ENCODE measurements at places on chromosomes 16 and 17.

- DNase-seq = no peak
Measured at GRCh38 chr17:66444031-66444430, 141.6 kb downstream of the PRKCA start.

DNA sequence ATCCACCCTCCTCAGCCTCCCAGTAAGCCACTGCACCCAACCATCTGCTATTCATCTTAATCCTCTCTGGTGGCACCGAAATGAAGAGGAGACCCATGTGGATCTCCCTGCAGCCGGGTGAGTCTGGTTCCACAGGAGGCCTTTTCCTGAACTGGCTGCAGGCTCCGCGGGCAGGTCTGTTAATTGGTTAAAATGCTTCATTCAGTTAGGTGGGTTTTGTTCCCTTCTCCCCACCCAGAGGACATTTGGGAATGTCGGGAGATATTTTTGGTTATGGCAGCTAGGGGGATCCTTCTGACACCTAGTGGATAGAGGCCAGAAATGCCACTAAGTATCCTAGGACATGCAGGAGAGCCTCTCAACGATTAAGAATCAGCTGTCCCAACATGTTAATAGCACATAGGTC is 16.7 kb downstream of the C16orf54 start:
- peak; percentile 70 for DNase-seq

DNA sequence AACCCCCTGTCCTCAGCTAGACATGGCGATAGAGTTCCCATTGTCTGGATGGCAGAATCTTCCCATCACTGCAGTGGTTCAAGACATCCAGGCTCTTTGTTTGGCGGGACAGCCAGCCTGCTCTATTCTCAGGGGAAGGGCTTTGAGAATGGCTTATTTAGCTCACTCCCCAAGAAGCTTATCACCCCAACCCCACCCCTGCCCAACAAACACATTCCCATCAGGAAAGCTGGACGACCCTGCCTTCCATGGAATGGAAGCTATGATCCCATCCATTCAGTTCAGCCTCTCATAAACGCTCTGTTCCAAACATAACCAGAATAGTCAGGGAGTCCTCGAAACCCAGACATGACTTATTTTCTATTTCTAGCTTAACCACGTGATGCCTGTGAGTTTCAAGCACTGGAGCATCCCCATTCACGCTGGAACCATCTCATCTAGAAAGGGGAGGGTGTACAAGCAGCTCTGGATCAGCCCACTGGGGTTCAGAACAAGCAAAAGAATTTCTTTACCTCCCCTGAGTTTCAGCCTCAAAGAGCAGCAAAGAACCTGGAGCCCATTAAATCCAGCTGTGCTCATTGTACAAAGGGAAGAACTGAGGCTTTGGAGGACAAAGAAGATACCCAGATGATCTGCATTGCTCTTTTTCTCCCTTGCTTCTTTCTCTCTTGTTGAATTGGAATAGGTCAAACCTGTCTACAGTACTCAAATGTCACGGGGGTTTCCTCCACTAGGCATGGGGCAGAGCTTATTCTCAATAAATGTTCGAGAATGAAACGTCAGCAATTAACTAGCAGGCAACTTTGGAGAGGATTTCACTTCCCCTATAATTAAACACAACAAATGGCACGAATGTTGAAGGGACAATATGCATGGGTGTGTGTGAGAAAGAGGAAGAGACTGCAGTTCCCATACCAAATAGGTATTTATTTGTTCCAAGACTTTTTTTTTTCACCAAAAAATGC is 93.1 kb downstream of the XYLT1 start:
- DNase-seq = no peak

DNA sequence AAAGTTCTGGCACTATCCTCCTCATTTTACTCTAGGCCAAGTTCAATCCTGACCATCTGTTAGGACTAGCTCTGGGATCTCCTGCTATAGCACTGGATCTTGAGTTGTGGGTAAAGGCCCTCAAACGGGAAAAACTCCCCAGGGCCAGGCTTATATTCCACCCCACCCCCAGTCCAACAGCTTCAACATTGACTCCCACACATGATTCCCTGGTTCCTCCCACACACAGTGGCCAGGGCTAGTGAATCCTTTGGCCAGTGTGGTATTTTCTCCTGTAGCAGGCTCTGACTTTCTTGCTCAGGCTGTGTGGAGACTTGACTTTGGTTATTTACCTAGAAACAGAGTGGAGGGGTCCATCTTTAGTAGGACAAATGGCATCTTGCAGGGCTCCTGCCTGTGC is 10.3 kb upstream of the AKAP10 start:
- DNase-seq = no peak

- DNase-seq = peak; percentile 19
Measured at GRCh38 chr17:64217249-64217691, 45.8 kb downstream of the TEX2 start.

GRCh38 chr16:82044585-82044911 is 9.5 kb downstream of the HSD17B2 start:
- no peak for DNase-seq

GRCh38 chr17:28334666-28335200 is 539 bp downstream of the IFT20 start:
- DNase-seq = no peak

GRCh38 chr17:35407531-35407930 is 24.8 kb downstream of the SLFN12 start:
- no peak for DNase-seq

DNA sequence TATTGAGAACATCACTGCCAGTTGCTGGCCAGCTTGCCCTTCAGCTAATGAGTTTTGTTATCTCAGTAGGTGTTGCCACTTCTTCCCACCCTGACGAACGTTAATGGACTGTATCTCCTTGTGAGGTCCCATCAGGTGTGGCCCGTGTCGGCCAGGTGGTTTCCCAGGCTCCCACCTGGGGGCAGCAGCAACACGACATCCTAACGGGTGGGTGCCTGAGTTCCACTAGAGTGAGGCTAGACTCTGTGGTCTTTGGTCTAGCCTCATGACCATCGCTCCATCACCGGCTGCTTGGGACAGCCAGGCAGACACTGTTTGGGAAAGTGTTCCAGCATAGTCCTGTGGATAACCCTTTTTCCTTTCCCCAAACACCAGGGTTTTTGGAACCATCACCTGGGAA is 45.6 kb upstream of the LCMT1 start:
- DNase-seq = no peak

DNA sequence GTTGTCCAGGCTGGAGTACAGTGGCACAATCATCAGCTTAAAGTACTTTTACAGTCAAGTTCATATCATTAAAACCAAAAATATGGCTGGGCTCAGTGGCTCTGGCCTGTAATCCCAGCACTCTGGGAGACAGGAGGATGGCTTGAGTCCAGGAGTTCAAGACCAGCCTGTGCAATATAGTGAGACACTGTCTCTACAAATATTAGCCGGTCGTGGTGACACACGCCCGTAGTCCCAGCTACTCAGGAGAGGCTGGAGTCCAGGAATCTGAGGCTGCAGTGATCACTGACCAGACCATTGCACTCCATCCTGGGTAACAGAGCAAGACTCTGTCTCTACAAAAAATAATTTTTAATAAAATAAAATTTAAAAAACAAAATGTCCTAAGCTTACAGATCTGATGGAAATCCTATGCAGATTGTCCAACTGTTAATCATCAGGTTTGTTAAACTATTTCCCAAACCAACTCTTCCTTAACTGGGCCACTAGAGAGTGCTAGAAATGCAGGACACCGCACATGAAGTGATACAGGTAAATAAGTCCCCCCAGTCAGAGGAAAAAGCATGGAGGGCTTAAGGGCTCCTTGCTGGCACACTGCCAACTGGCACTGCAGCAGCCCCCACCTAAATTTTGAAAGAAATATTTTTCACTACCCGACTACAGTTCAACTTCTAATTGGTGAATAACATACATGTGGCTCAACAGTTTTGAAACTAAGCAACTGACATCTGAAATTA is 2.8 kb downstream of the USP22 start:
- DNase-seq = peak; percentile 77

GRCh38 chr17:63533433-63534077 is 10.4 kb downstream of the KCNH6 start:
- no peak for DNase-seq

DNA sequence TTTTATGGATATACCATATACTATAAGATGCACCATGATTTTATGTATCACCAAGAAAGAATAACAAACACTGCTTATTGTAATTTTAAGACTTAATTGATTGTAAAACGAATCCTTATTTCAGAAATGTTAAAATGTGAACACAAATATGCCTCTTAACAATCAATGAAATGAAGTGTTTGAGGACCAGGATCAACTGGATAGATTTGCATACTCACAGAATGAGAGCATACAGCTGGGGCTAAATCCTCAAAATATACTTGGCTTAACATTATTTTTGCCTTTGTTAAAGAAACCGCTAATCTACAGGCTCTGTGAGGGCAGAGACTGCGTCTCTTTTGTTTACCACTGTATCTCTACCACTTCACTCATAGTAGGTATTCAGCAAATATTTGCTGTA is 93.6 kb downstream of the SPACA3 start:
- DNase-seq = no peak

DNA sequence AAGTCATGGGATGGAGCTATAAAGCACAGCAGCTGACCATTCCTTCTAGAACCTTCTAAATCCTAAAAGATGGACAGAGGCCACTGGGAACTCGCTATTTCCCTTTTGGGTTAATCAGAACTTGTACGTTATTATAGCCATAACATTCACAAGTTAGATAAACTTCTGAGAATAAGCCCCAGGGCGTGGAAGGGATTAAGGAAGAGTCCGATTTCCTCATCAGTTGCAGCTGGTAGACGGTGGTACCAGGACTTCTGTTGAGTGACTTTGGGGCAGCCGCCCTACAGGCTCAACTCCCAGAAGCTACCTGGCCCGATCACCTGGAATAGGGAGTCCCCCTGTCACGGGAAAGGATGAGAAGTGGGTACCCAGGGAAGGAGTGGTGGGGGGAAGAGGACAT is 370.1 kb upstream of the ZFHX3 start:
- DNase-seq = no peak

GRCh38 chr17:8153525-8153956 is 1.3 kb upstream of the PER1 start:
- DNase-seq = peak; percentile 85

DNA sequence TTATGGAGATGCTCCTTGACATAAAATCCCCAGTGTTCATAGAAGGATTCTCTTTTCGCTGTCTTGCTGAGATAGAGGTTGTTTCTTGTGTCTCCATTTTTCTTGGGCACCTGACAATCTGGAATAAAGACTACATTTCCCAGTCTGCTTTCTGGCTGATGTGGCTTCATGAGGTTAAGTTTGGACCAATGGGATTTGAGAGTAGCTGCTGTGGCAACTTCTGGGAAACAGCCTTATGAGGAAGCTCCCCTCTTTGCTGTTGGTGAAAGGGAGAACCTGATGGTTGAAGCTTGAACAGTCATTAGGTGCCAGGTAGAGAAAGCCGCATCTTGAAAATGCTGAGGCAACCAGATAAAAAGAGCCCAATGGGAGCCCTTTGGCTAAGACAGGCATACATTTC is 24.4 kb downstream of the HS3ST4 start:
- DNase-seq = no peak

- DNase-seq = no peak
Measured at GRCh38 chr16:842061-842476, 41.5 kb upstream of the GNG13 start.

DNA sequence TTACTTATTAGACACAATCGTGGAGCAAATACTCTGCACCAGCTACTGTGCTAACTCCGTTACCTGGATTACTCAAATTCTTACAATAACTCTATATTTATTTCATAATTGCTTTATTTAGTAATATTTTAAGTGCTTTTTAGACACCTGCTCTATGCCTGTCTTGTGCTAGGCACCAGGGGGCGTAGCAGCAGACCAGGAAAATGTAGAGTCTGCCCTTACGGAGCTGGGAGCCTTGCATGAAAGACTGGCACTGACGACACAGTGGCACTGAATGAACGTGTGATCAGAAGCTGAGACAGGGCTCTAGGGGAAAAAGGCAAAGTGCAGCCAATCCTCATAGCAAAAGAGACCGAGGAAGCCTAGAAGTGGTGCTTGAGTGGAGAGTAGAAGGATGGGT is 486.5 kb downstream of the CDH13 start:
- peak; percentile 43 for DNase-seq

- no peak for DNase-seq
Measured at GRCh38 chr17:74779948-74780400, 3.8 kb upstream of the NAT9 start.

DNA sequence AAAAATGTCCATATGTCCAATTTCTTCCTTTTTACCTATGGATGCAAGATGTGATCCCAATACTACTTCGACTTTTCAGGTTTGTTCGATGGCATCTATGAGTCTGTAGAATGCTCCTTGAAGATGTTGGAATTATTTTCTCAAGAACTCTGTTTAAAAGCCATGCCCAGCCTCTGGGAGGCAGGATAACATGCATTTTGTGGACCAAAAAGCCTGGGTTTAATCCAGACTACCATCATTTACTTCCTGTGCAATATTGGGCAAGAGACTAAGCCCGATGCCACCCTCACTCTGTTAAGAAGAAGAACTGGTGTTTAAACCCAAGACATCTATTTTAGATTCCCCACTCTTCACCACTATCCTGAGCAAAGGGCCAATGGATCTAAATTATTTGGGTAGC is 42.8 kb upstream of the SALL1 start:
- no peak for DNase-seq

DNA sequence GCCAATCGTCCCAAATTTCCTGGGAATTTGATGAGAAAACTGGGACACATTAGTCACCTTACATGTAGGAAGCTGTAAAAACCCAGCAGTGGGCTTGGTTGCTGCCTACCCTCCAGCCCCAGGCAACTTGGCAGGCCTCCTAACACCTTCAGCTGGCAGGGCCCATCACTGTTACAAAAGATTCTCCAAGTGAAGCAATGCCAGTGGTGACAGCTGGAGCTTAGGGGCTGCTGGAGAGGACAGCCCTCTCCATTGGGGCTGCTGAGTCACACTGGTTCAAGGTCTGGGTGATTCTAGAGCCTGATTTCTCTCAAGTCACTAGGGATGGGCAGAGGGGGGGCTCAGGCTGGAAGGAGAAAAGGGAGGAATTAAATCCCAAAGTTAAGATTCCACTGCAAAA is 180.6 kb downstream of the COPRS start:
- no peak for DNase-seq

- no peak for DNase-seq
Measured at GRCh38 chr16:72191551-72191950, 19.6 kb upstream of the PMFBP1 start.

GRCh38 chr17:41975099-41976083 is 8.8 kb downstream of the CNP start:
- no peak for DNase-seq

DNA sequence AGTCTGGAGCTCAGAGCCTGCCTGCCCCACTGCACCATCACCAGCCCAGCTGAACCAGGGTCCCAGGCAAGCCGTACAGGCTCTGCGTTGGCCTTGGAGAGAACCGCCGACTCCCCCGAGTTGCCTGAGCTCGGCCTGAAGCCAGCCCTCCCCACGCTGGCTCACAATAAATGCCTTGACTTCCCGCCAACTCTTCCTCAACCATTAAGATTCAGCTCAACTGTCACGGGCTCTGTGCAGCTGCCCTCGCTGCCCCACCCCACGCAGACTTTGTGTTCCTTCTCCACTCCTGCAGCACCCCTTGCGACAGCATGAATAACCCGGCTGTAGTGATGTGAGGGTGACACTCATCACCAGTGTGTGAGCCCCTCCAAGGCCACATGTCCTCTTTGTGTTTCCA is 4.8 kb upstream of the QPRT start:
- DNase-seq = no peak

GRCh38 chr16:2787406-2787805 is at the start of gene PRSS33:
Gene PRSS33, minus strand, starts transcription at chr16:2787560. Its CDS starts 1,013 bp downstream, at chr16:2786547.
- DNase-seq = no peak

- DNase-seq = peak; percentile 95
Measured at GRCh38 chr17:80263253-80264204, 2.9 kb downstream of the RNF213 start.

- no peak for DNase-seq
Measured at GRCh38 chr17:59751955-59752413, 44.5 kb downstream of the VMP1 start.

Data from OCI-M1 (cell line).